ENCODE measurements at places on chromosomes 1 and 21.

- DNase-seq: peak; percentile 71
Observed at GRCh38 chr1:59427155-59427554, 130.3 kb downstream of the FGGY start.

DNA sequence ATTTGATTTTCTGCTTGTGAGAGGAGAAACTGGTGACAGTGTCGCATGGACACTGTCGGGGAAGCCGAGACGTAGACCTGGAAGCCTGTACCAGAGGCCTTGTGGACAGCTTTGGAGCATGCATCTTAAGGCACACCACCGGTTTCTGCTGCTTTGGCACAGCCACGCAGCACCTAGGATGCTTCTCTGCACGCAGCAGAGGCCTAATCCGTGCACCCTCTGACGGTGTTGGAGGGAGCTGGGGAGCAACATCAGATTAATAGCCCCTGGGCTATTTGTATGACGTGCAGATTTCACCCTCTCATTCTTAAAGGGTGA, 30.3 kb downstream of the TEX35 start:
- DNase-seq: no peak

DNA sequence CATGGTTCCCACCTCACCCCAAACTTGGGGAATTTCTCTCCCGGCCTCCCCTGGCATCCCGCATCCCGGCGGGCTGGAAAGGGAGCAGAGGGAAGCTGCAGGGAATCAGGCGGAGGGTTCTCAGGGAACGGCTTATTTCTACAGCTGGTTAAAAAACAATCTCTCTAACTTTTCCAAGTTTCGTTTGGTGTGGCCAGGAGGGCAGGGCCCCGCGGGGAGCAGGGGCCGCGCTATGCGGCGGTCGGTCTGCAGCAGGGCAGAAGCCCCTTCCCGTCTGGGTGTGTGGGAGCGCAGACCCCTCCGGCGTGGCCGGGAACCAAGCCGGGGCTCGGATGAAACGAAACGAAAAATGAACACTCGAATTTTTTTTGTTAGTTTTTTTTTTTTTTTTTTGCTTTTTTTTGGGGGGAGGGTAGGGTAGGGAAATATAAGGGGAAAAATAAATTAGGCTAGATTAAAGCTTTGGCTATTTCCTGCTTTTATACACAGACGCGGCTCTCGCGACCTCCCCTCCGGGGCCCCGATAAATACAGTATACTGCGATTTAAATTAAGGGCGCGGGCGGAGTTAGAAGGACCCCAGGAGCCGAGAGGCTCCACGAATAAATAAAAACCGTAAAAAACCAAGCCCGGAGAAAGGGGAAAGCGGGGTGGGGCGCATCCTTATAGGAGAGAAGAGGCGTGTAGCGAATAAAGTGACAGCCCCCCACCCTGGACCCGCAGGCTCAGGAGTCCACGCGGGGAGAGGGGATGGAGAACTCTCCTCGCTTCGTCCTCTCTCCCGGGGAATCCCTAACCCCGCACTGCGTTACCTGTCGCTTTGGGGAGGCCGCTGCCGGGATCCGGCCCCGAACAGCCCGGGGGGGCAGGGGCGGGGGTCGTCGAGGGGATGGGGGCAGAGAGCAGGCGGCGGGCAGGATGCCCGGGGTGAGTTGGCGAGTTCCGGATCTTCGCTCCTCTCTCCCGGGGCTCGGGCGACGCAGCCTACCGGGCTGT, 2.1 kb downstream of the POU3F1 start:
- no peak for DNase-seq

DNA sequence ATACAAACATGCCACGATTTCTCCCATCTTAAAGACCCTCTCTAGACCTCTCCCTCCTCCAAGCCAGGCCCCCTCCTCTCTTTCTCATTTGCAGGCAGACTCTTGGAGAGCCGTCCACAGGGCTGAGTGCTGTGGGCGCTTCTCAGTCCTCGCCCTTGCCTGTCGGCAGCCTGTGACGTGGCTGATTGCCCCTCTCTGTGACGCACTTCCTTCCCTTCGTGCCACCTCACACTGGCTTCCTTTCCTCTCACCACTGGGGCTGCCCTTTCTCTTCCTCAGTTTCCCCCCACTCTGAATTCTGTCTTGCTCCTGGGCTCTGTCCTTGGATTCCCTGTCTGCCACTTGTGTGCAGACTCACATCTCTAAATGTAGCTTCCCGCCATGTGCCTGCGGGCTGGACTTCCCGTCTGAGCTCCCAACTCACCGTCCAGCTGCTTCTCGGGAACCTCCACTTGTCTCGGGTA, 227.2 kb downstream of the CAMTA1 start:
- DNase-seq: no peak

DNA sequence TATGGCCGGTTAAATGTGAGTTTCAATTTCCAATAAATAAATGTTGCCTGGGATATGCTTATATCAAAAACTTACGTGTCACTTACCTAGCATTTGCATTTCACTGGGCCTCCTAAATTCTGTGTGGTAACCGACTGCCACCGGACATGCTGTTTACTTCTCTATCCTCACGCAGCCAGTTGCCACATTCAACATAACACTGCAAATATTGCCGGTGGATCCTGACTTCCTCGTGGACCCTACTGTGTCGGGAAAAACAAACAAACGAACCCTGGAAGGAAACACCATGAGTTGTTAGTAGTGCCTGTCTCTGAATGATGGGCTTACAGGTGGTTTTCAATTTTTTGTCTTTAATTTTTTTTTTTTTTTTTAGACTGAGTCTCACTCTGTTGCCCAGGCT, 54.1 kb downstream of the RIPK4 start:
- no peak for DNase-seq

DNA sequence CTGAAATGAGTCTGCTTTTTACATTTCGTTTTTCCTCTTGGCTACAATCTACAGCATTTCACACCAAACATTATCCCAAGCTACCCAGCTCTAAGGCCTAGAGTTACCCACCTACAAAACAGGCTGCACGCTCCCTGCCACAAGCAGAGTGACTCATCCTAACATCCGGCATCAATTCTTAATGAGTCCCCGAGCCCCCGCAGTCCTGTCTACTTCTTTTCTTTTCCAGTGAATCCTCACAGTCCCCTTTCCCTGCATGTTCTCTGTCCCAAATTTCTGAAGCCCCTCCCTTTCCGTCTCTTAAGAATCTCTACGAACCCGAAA, 650 bp downstream of the PCNX2 start:
- DNase-seq: peak; percentile 42

GRCh38 chr21:15333951-15334350, 269.2 kb upstream of the NRIP1 start:
- no peak for DNase-seq

DNA sequence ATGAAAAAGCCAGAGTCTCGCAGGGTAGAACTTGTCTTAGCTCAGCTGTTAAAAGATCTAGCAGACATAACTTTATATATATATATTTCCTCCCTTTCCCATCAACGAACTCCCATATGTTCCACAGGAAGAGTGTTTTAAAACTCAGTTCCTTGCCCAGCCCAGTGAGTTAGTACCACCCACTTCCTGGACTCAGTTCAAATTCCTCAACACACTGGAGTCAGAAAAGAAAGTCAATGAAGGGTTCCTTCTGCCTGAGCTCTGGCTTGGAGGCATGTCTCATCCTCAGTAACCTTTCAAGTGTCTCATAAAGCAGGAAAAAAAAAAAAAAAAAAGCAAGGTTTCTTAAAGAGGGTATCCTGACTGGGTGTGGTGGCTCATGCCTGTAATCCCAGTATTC, 15.6 kb downstream of the TPM3 start:
- DNase-seq: peak; percentile 90

GRCh38 chr1:154697710-154698109, 89.7 kb upstream of the ADAR start:
- peak; percentile 14 for DNase-seq

DNA sequence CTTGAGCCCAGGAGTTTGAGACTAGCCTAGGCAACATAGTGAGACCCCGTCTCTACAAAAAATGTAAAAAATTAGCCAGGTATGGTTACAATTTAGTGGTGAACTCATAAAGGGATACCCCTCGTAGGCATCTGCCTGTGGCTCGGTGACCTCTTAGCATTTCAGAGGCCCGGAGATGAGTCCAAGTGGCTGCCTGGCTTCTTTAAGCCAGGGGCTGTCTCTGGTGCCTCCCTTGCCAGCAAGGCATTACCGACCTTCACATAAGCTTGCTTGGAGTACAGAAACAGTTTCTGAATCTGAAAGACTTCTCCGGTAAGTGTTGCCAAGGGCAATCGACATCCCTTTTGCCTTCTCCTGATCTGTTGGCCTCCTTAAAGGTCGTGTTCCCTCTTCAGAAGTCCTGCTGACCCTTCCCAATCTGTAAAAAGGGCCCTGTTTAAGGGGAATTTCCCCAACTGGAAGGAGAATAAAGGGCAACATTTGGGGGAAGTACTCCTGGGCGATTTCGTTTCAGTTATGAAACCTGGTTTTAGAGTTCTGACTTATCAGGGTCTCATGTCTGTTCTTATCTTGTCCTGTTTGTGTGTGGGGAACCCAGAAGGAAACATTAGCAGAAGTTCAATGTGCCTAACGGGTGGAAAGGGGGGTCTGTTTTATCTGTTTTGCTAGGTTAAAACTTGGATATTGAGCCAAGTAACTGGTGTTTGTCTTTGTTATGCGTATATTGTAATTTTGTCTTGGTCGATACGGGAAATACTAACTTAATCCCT, 32.9 kb downstream of the KIFAP3 start:
- no peak for DNase-seq
